ENCODE measurements at places on chromosomes 2 and 18.

DNA sequence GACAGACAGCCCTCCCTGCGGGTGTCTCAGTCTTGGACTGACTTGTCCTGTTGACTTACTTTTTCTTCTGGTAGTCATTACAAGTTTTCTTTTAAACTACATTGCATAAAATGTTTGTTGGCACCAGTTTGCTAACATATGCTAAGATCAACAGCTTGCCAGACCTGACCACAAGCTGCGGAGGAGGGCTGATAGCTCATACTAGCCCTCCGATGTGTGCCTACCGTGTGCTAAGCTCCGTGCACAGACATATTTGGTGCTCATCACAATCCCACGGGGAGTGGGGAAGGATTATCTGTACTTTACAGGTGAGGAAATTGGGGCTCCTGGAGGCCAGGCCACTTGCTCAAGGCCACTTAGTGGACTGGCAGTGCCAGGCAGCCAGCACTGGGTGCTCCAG, 72.8 kb upstream of the YPEL5 start:
- no peak for DNase-seq

GRCh38 chr2:157808421-157808820, 67.7 kb downstream of the ACVR1 start:
- no peak for DNase-seq

DNA sequence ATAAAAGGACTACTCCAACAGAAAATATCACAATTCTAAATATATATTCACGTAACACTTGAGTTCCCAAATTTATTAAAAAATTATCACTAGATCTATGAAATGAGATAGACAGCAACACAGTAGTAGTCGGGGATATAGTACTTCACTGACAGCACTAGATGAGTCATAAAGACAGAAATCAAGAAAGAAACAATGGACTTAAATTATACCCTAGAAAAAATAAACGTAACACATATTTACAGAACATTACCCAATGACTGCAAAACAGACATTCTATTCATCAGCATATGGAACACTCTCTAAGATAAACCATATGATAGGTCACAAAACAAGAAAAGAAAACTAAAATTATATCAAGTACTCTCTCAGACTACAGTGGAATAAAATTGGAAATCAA, 429.4 kb downstream of the MBD2 start:
- no peak for DNase-seq

GRCh38 chr2:98464772-98465310, 20.2 kb downstream of the INPP4A start:
- DNase-seq, result no peak

GRCh38 chr2:156670104-156670503, 233.9 kb downstream of the GPD2 start:
- DNase-seq, result no peak

DNA sequence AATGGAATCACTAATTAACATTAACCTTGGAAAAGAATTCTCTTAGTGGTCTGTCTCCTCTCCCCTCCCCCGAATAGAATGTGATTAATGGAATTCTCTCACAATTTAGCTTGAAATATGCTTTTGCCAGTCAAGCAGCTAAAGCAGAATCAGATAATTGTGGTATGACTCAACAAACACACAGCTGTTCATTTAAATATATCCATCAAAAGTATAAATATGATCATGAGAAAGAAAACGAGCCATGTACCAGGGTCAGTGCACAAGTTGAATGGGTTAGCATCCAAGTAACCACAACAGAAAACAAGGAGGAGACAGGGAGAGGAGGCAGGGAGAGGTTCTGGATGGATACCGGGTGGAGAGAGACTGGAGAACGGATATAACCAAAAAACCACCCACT, 66.9 kb downstream of the ACVR1 start:
- no peak for DNase-seq

DNA sequence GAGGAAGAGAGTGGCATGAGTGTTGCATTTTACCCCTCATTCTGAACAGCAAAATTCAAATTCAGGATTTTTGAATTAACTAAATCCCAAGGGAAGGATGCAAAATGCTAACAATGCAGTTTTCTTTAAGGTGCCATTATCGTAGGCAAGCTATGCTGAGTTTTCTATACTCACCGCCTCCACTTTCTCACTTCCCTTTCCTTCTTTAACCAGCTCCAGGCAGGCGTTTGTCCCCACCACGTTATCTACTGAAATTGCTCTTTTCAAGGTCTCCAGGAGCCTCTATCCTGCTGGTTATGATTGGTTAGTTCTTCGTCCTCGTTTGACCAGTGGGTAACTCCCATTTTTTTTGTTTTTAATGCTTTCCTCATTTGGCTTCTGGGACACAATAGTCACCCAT, 1.8 kb upstream of the CPO start:
- no peak for DNase-seq

DNA sequence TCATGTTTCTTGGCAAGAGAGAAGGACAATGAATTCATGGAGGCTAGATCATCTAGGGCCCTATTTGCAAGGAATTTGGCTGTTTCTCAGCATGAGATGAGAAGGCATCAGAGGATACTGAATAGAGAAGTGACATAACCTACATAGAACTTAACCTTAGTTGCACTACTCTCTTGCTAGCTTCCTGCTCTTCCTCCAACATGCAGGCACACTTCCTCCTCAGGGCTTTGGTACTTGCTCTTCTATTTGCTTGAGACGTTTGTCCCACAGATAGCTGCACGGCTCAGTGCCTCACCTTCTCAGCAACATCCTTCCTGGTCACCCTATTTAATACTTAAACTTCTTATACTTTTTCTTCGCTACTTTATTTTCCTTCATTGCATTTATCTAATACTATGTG, 20.0 kb upstream of the LANCL1 start:
- DNase-seq, result no peak

DNA sequence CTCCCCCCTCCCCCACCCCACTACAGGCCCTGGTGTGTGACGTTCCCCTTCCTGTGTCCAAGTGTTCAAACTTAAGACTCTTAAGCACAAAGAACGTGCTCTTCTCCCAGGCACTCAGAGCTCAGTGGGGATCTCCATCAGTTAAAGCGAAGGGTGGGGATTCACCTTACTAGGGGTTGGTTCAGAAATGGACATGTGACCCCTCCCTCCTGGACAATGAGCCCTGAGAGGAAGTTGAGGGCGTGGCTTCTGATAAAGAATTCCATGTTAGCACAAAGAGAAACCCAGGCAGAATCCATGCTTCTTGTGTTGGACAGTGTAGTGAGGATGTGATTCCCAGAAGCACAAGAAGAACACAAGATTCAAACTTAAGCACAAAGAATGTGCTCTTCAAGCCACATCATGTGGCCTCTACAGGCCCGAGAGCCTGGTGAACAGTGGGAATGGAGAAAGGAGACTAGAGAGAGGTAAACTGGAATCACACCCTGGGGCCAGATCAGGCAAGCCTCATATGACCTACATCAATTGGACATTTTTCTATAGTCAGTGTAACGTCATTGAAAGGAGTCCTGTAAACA, 78.1 kb upstream of the TTC39C start:
- no peak for DNase-seq

DNA sequence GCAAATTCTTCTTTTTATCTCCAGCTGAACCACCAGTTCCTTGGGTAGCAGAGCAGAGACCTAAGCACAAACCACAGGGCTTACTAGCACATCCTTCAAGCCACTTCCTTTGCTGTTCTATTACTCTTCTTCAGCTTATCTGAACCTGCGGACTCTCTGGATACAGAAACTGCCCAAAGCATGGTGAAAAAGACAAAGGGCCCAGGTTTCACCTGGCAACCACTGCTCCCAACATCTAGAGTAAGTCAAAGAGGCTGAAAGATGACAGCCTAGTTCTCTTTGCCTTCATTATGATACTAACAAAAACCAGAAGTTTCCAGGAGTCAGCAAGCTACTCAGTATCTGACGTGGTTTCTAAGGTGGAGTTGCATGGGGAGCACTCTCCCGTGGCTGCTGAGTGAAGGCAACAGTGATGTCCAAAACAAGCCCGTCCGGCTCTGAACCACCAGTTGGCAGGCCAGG, 43.4 kb downstream of the KANSL3 start:
- no peak for DNase-seq

DNA sequence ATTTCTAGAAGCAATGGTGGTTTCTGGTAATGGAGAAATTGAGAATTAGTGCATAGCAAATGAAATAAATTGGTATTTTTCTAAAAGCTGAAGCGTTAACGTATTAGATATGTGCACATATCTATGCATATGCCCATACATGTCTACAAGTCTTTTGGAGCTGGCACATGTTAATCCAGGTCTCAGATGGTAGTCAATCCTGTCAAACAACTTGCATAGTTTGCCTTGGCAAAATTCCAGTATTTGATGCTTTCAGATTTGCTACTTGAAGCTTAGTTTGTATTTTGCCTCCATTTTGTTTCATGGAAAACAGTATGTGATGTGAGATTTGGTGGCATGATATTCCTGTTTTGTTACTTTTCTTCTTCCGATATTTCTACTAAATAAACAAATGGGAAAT, 304.6 kb downstream of the PARD3B start:
- peak; percentile 31 for DNase-seq

DNA sequence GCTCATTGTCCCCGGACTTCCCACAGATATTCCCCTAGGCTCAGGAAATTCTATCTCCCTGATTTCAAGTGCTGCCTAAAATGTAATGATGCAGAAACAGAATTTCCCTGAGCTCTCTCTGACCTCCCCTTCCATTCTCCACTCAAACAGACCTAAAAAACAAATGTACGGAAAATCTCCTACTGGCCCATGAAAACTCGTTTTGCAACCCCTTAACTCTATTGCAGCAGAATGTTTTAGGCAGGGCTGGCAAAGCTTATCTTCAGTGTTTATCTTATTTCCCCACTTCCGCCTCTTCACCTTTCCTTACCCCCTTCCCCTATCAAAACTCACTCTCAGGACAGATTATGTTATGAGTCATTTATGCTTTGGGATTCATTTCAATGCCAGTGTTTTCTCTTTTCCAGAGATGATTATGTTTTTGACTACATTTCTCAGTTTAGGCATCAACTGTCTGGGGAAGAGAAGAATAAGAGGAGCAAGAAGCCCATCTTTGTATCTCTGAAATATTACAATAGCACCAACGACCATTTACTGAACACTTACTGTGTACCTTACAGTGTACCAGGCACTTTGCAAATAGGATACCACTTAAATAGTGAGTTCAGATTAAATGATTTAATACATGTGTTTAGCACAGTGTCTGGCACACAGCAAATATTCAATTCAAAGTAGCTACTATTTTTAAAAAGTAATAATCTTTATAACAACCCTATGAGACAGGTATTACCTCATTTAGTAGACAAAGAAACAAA, 53.9 kb upstream of the STPG4 start:
- DNase-seq, result no peak

DNA sequence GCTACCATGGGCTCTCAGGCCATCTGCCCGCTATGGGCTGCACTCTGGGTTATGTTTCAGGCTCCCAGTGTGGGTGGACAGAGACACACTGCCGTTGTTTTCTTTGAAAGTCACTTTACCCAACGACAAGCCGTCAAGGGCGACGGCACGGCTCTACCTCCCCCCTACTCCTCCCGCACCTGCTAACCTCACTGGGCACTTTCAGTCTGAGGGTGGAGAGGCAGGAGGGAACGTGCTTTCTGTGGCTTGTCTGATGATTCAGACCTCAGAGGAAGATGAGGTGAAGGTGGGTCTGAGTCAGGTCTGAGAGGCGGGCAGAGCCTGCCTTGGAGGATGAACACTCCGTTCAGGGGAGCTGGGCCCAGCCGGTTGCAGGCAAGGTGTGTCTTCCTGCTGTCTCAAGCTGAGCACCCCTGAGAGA, 147.6 kb upstream of the HDAC4 start:
- no peak for DNase-seq

DNA sequence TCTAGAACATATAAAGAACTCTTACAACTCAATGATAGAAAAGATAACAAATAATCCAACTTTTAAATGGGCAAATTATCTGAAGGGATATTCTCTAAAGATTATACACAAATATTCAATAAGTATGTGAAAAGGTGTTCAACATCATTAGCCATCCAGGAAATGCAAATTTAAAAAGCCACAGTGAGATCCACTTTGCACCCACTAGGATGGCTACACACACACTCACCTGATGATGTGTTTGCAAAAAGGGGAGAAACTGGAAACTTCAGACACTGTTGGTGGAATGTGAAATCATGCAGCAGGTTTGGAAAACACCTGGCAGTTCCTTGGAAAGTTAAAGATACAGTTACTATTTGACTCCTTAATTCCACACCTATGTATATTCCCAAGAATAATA, 87.2 kb upstream of the GYPC start:
- no peak for DNase-seq

- no peak for DNase-seq
Observed at GRCh38 chr2:134466141-134466540, 212.3 kb downstream of the MGAT5 start.

DNA sequence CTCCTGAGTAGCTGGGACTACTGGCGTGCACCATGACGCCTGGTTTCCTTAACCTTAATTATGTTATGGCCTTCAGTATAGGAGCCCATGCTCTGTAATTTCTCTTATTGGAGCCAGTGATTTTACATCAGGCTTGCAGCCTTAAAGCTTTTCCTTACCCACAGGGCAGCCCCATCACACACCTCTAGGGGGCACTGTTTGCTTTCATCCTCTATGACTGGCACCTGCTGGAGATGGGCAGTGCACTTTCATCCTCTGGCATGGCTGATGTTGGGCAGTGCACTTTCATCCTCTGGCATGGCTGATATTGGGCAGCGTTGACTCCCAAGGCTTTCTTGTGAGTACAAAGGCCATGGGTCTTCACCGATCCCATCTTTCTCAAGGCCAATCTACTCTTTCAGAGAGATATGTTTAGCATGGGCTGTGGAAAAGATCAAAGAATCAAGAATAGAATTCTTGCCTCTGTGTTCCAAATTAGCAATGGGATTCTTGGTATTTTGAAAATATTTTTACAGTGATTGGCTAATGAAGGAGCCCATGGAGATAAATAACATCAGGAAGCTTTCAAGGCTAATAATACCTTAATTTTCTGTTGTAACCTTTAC, 80.7 kb upstream of the MEX3C start:
- peak; percentile 30 for DNase-seq

GRCh38 chr2:236776695-236777251, 207.1 kb downstream of the ACKR3 start:
- no peak for DNase-seq

DNA sequence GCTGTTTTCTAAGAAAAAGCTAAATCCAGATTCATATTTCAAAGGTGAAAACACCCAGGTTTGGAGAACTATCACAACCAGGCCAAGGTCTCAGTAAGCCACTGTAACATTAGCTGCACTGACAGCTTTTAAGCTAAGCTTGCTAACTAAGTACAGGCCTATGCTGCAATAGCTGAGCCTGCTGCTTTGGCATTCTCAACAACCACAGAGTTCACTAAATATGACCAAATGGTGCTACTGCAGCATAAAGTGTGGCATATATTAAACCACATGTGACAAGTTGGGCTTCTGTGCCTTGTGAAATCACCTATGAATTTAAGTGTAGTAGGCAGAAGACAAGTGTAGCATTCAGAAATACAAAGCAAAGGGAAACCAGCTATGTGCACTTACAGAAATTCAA, 206.7 kb downstream of the TCF4 start:
- DNase-seq, result no peak

DNA sequence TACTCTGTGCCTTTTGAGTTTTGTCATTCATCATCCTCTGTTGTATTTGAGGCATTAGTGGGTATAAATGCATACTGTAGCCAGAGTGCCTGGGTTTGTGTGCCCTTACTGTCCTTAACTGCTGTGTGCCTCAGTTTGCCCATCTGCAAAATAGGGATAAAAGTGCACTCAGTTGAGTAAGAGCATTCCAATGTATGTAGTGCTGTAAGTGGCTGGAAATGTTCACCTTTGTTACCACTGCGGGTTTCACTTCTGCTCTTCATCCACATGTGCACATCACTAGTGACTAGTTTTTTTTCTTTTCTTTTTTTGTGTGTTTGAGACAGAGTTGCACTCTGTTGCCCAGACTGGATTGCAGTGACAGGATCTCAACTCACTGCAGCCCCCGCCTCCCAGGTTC, 39.9 kb downstream of the PLEKHB2 start:
- no peak for DNase-seq
